Placental epithelial cell (primary cell): ENCODE measurements at places on chromosomes 2 and 18. TPM values are rescaled to one million over a fixed set of nuclear protein-coding genes. Genes with fewer than 3 reads are reported as not detected.

The ANKRD29 gene
- 0.11 and 0.39 TPM in 2 replicates for total RNA-seq

The ANKRD30BL gene
- total RNA-seq: not detected in 2 replicates

The ADRA2B gene
- total RNA-seq: 0.22 and 0.39 TPM in 2 replicates

The SPAG16 gene
- total RNA-seq: 24.5 and 71.5 TPM in 2 replicates

The CDH2 gene
- 10.3 and 16.5 TPM in 2 replicates for total RNA-seq
